ENCODE measurements at places on chromosomes 5 and 9.

- no peak for DNase-seq
Measured at GRCh38 chr9:36148311-36149051, 11.9 kb downstream of the GLIPR2 start.

GRCh38 chr5:176934309-176934930 is 35.3 kb upstream of the HK3 start:
- DNase-seq = no peak

- DNase-seq = no peak
Measured at GRCh38 chr9:105957830-105958229, 263.5 kb downstream of the TMEM38B start.

DNA sequence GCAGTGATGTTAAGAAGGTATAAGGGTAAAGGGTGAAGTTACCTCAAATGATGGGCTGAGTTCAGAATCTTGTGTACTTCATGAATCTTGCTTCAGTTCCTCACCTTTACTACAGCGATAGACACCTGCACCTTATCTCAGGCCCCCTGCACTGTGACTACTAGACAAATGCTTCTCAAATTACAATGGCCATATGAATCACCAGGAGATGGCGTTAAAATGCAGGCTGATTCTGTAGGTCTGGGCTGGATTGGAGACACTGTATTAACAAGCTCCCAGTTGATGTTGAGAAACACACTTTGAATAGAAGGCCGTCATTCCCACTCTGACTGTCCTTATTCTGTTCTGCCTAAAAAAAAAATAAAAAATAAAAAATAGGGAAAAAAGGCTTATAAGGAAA is 29.8 kb downstream of the TARS1 start:
- DNase-seq = no peak

GRCh38 chr5:138274189-138274853 is at the start of gene GFRA3:
Gene GFRA3, minus strand, starts transcription at chr5:138274621. Its CDS starts 197 bp downstream, at chr5:138274424.
- no peak for DNase-seq

DNA sequence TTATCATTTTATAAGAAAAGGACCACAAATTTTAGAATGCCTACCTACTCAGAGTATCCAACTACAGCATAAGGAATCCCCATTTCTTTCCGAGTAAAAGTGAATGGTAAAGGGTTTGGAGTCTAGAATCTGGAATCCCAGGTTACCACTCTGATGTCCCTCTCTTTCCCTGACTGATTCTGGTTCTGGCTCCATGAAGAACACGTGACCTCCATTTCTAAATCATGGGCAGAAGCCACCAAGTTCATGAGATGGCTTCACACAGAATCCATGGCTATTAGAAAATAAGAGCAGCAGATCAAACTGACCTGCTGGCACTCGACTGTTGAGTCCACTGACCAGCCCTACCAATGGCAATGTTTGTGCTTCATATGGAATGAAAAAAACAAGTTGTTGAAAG is 40.7 kb downstream of the PFDN1 start:
- no peak for DNase-seq

GRCh38 chr9:130662970-130663257 is 1.5 kb upstream of the PRDM12 start:
- DNase-seq = no peak

GRCh38 chr5:82894716-82895115 is 182.5 kb downstream of the TMEM167A start:
- DNase-seq = no peak

GRCh38 chr5:93909356-93909755 is 168.0 kb upstream of the POU5F2 start:
- no peak for DNase-seq

GRCh38 chr5:473551-474192 is 30.7 kb downstream of the EXOC3 start:
- DNase-seq = no peak

- DNase-seq = no peak
Measured at GRCh38 chr9:124330011-124330697, 72.4 kb downstream of the NEK6 start.

GRCh38 chr9:79952401-79952800 is 380.6 kb downstream of the TLE4 start:
- DNase-seq = no peak

DNA sequence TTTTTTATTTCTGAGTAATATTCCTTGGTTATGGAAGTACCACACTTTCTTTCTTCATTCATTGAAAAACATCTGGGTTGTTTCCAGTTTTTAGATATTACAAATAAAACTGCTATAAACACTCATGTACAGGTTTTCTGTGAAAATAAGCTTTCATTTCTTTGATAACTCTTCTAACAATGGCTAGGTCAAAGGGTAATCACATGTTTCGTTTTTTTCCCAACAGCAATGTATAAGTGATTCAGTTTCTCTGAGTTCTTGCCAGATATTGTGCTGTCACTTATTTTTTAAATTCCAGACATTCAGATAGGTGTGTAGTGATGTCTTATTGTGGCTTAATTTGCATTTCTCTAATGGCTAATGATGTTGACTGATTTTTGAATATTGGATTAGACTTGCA is 16.7 kb upstream of the TNPO1 start:
- no peak for DNase-seq

DNA sequence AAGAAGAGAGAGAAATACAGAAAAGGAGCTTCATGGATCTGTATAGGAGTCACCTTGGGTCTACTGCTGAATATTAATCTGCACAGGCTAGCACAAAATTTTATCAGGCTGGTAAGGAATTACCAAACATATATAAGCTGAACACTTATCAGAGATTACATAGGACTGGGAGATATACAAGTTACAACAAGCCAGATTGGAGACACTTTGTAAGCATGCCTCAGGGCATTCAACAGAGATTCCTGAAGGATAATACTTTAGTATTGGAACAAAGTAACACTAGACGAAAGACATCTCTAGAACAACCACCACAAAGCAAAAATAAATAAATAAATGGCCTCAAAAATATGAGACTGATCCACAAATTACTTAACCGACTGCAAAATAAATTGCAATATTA is 197.8 kb downstream of the ANXA1 start:
- DNase-seq = no peak

DNA sequence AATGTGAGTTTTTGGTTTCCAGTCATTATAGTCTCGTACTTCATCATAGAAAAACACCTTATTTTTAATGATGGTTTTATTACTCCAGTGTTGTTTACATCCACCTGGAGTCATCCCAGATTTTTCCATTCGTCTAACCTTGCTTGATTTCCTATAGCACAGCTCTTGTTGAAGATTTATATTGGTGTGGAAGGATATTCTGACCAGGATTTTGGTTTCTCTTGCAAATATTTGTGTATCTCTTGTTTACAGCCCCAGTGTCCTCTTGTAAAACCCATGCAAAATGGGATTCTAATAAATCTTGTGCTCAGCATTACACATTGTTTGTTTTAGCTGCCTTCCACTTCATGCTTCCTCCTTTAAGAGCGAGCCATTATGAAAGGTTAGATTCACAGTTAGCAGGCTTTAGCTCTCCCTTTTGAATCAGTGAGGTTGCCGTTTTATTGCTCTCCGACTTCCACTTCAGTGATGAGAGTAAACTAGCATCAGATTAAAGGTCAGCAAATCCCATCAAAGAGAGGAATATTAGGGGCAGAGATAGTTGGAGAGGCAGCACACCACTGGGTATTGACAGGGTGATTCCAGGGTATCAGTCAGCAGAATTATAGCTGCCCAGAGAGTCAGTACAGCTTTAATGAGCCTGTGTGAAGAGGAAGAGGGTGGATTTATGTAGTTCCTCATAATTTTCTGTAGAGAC is 157.1 kb downstream of the PBX3 start:
- no peak for DNase-seq

- no peak for DNase-seq
Measured at GRCh38 chr5:30880514-30880913, 313.0 kb upstream of the CDH6 start.

- DNase-seq = no peak
Measured at GRCh38 chr5:73250645-73251044, 77.7 kb downstream of the TMEM174 start.

DNA sequence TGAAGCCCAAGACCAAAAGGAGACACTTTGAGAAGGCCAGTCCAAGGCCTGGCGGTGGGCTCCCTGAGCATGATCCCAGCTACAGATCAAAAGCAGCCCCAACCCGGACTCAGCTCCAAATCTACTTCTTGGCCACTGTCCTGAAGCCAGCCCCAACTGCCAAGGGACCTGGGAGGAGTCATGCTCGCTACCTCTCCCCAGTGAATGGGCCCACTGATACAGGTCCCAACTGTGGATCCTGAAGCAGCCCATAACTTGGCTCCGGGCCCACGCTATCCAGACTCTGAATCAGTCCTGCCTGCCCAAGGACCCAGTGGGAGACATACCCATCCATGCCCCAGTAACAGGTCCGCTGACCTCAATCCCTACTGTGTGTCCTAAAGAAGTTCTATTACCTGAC is 1545.3 kb upstream of the C9orf72 start:
- DNase-seq = no peak
